ENCODE measurements at places on chromosomes 3 and 15.

DNA sequence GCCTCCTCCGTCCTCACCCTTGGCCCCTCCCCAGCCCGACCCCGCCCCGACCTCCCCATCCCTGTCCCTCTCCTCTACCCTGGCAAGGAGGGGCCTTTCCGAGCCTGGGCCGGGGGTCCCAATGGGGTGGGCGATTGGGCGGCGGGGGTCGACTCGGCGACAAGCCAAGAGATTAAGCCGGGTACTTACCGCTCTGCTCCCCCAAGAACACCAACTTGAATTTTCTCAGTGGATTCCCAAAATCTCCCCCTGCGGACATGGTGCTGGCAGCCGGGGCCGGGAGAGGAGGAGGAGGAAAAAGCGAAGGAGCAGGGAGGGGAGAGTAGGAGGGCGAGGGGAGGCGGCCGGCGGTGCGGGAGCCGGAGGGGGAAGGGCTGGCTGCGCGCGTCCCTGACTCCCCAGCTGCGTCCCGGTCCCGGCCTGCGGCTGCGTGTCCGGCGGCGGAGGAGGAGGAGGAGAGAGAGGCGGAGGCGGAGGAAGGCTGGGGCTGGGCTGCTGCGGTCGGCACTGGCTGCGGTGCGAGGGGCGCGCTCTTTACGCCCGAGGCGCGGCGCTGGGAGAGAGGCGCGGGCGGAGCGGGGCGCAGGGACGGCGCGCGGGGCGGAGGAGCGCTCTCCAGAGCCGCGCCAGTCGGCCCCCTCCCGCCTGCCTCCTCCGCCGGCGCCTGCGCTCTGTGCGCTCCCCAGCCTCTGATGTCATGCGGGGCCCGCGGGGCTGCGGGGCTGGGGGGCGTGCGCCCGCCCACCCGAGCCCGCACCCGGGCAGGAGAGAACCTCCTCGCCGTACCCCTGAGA, at the start of gene RAB6B:
Gene RAB6B, minus strand, starts transcription at position 675 of the 794 bp plus-strand sequence. Its CDS starts 416 bp downstream, at position 259.
- DNase-seq = no peak

GRCh38 chr3:180678231-180678630, 1.1 kb downstream of the CCDC39 start:
- no peak for DNase-seq

DNA sequence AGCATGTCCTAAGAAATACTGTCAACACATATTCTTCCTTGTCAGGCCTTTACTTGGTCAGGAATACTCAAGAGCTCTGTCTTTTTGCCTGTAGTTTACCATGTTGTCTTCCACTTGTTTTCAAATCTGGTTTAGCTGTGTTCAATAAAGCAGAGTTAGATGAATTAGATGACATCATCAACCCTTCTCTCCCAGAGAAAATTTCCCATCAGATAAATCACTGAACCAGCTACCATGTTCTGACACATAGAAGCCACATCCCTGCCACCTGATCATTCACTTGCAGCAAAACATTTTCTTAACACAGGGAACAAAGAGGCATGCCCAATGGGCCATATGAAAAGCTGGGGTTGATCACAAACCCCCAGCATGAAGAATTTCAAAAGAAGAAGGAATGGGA, 42.1 kb downstream of the TERC start:
- DNase-seq = no peak

DNA sequence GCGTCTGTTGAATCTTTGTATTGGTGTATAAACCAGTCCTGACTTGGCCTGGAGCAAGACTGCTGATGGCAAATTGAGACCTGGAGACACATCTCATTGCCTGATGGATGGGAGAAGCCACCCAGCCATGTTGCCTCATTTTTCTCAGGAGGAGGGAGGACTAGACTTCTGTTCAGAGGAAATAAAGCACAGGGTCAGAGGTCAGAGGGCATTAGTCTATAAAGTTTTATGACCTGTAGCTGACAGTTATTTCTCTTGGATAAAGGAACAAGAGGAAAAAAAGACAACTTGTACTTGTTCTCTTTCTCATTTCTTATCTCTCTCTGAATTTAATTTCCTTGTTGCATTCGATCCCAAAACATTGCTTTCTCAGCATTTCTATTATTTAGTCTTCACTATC, 775.9 kb downstream of the SQOR start:
- no peak for DNase-seq

DNA sequence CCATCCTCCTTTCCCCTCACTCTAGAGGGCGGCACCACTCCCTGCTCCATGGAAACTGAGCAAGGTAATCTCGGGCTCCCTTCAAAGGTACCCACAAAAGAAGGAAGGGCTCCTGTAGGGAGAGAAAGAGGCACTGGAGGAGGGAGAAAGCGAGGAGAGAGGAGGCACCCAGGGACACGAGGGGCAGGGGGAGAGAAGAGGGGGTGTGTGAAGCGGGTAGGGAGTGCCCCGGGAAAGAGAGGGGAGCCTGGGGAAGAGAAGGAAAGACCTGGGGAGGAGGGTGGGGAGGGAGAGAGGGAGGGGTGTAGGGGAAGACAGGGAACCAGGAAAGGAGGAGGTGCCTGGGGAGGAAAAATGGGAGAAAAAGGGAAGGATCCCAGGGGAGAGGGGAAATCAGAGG, 523 bp downstream of the VILL start:
- DNase-seq = no peak

GRCh38 chr3:146783446-146783845, 178.3 kb upstream of the PLSCR5 start:
- no peak for DNase-seq

- DNase-seq = no peak
Observed at GRCh38 chr15:95559875-95560394, 770.6 kb upstream of the NR2F2 start.

DNA sequence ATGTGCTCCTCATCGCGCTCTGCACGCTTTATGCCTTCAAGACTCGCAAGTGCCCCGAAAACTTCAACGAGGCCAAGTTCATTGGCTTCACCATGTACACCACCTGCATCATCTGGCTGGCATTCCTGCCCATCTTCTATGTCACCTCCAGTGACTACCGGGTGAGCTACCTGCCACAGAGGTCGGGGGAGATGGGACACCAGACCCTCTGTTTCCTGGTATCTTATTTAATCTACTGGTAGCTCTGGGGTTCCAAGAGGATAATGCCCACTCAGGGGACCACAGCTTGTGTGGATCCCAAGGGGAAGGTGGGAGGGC, 9.1 kb downstream of the GRM2 start:
- no peak for DNase-seq

DNA sequence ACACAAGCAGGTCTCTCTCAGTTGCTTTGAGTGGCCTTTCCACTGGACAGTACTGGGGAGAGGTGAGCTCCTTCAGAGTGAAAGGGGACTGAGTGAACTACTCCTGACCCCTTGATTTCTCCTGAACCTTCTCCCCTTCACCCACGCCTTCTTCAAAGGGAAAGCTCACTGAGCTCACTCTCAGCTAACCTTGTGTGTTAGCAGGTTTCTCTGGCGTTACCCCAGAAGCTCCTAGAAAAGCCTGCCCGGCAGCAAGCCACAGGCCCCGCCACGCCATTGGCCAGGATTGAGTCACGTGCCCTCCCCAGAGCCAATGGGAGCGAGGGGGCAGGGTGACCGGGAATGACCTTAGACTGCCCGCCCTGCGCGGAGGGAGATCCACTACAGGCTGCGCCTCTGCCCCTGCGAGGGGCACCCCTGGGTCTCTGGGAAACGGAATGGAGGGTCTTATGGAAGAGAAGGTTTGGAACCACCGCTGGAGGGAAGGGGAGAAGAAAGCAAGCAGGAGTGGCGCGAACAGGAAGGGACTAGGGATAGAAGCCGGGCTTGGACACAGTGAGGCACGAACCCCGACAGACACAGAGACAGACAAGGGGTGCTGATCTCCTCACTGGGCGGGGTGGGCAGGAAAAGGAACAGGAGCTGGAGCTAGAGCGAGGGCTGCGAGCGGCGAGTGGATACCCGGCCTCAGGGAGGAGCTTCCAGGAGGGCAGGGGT, 17.4 kb upstream of the CLK3 start:
- peak; percentile 90 for DNase-seq

- peak; percentile 79 for DNase-seq
Observed at GRCh38 chr3:46693038-46693891, at the start of gene ALS2CL. Gene ALS2CL (minus strand): TSS chr3:46693679. CDS start chr3:46689440, 4,239 bp downstream.

GRCh38 chr3:31166249-31166885, 271.9 kb upstream of the GADL1 start:
- DNase-seq = no peak

DNA sequence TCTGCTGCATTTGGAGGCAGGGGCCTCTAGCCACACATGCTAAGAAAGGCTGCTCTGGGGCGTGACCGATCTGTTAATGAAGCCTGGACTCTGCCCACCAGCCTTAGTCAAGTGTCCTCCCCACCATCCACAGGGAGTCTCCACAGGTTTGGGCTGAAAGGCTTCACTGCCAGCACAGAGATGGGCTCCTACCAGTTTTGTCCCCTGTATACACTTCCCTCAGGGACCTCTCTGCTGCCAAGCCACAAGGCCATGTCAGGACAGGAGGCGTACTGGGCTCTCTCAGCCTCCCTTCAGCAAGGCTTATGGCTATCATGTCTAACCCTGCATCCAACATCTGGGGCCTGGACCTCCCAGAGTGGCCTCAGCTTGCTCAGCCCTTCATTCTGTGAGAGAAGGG, 23.5 kb downstream of the KIF9 start:
- no peak for DNase-seq

GRCh38 chr15:45549541-45550220, 27.1 kb upstream of the SLC30A4 start:
- DNase-seq = no peak

GRCh38 chr15:50940506-50940905, 32.0 kb downstream of the AP4E1 start:
- DNase-seq = no peak

- DNase-seq = no peak
Observed at GRCh38 chr3:119279101-119279554, 15.1 kb upstream of the ARHGAP31 start.

GRCh38 chr3:133277813-133278212, 122.0 kb upstream of the BFSP2 start:
- DNase-seq = no peak

DNA sequence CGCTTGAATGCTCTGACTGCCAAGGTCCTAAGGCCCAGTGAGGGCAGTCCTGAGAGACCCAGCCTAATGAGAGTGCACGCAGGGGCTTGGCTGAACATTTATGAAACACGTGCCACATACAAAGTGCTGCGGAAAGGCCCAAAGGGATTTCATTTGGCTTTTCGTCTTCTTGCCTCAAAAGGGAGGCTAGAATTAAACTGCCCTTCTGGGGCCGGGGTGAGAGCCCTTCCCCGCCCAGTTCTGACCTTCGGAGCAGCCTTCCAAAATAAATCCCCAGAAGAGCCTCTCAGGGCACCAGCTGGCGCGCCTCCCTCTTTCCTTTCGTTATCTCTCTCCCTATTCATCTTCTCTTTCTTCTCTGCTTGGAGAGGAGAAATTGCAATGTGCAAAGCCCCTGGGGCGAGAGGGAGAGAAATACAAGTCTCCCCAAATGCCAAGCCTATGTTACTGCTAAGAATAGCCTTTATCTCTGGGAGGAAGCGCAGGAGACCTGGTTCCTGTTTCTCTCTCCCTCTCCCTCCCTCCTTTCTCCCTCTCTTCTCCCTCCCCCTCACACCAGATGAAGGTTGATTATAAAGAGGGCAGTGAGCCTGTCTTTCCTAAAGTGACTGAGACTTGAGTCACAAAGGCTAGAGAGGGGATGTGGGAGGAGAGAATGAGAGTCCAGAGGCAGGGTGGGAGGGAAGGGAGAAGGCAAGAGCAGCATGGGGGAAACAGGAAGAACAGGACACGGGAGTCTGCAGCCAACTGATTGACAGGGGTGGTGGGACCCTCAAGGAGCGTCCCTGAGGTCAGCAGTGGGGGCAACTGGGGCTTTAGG, 36.7 kb upstream of the NDUFB4 start:
- DNase-seq = no peak

DNA sequence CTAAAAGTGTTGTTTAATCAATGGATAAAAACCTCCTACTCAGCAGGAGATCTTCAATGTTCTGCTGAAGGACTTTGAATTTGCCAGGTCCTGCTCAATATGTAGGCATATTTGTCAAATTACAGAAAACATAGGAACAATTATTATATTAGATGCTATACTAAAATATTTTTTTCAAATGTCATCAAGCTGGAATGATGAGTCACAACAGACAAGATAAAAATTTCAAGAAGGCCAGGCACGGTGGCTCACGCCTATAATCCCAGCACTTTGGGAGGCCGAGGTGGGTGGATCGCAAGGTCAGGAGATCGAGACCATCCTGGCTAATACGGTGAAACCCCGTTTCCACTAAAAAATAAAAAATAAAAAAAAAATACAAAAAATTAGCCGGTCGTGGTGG, 68.0 kb downstream of the AQP9 start:
- no peak for DNase-seq

GRCh38 chr3:143601723-143602484, 246.4 kb downstream of the SLC9A9 start:
- DNase-seq = no peak

- DNase-seq = no peak
Observed at GRCh38 chr15:93852761-93853160, 378.6 kb upstream of the MCTP2 start.

- DNase-seq = no peak
Observed at GRCh38 chr3:98731720-98732285, 31.3 kb upstream of the ST3GAL6 start.

- no peak for DNase-seq
Observed at GRCh38 chr15:71082803-71083202, 32.5 kb upstream of the THSD4 start.

GRCh38 chr3:4322635-4323034, 19.5 kb downstream of the SETMAR start:
- DNase-seq = no peak

GRCh38 chr3:143040261-143040879, 39.0 kb downstream of the U2SURP start:
- DNase-seq = no peak

DNA sequence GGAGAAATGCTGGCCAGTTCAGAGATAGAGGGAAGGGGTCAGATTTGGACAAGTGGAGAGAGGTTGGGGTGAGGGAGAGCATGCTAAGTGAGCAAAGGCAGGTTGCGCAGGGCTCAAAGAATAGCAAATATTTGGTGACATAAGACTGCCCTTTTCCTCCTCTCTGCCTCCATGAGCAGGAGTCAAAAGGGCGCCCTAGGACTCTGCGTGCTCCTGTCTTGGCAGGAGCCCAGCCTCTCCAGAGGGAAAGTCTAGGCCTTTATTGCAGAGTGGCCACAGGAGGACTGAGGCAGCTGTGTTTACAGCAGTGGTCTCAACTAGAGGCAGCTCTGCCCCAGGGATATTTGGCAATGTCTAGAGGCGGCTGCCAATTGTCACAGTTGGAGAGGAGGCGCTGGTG, 165.6 kb downstream of the FAM43A start:
- DNase-seq = no peak

GRCh38 chr3:1381647-1382036, 288.8 kb downstream of the CNTN6 start:
- DNase-seq = no peak

All from CD4-positive, alpha-beta T cell treated with Interleukin-4 for 1 hour (primary cell).